ENCODE measurements at places on chromosomes 7 and 10.

DNA sequence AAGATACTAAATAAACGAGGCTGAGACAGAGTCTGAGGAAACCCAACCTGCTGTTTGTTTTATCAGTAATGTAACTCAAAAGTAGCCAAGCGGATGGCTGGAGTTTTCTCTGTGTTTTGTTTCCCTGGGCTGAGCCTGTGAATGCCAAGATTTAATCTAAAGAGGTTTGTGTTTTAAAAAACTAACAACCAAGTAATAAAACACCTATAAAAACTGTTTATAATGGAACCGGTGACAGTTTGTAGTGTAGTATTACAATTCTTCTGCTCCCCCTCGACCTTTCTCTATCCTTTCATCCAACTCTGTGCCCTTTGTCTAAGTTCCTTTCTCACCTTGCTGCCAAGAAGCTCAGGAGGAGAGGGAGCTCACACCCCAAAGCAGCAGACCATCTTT is 2.6 kb upstream of the KAT6B start:
- no peak for DNase-seq

GRCh38 chr10:62742536-62743061 is 61.9 kb upstream of the ADO start:
- no peak for DNase-seq

DNA sequence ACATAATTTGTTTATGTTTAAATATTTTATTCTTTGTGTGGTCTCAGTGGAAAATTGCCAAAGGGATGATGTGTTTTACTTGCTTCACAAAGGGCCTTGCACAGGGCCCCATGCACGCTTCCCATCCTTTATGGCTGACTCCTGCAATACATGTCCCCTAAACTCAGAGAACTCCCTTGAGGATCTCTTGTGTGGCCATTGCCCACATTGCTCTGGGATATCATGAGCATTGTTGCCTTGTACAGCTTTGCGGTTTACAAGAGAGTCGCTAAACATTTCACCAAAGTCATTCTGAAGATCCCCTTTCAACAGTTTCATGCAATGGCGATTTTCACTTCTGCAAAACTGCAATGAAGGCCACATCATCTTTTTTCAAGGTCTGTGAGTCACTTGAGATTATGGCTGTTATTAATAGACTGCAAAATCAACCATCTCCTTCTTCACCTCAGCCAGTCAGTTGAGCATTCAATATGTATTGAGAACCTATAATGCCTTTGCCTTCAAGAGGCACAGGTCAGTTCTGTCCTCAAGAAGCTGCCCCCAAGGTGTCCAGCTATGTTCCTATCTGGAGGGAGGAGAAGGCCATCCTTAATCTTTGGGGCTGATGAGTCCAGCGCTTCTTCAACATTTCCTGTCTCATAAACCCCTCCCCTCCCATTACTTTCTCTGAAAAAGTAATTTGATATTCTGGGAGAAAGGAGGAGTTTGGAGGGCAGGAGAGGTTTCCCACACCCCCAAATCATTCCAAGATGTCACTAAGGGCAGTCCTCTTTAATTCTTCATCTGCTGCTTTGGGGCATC is 108.1 kb downstream of the CCDC71L start:
- peak; percentile 25 for DNase-seq

- no peak for DNase-seq
Observed at GRCh38 chr10:80684259-80684658, 146.6 kb downstream of the SH2D4B start.

DNA sequence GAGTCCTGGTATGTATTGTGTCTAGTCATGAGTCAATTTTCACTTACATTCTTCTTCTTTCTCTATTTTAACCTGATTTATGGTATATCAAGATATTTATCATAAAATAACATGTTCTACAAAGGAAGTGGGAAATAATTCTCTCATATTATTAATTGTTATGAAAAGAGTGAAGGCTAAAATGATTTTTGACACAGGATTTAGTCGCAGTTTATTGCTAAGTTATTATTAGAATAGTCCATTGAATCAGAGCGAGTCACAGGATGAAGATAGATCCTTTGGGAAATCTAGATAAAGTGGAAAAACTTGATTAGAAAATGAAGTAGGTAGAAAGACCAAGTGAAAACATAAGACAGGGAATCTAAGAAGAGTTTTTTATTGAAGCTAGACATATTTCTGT is 184.3 kb upstream of the DGKB start:
- DNase-seq = no peak

GRCh38 chr7:116702046-116702785 is 30.2 kb downstream of the MET start:
- no peak for DNase-seq

GRCh38 chr10:100872034-100872791 is 40.5 kb upstream of the SLF2 start:
- no peak for DNase-seq

GRCh38 chr7:11665357-11665756 is 166.6 kb downstream of the THSD7A start:
- no peak for DNase-seq

DNA sequence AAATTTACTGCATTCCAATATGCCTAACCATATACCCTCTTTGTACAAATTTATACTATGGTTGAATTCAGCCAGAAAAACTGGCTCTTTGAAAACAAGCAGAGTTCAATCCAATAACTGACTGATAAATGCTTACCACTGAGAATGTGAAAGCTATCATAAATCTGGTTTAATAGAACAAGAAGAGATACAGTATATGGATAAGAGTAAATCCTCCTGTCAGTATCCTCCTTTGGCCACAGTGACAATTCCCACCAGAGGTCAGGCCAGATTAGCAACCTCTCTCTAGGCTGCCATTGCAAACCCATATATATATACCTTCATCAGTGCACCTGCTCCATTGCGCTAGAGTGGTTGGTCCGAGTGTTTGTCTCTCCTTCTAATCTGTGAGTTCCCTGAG is 647.2 kb downstream of the GRM8 start:
- no peak for DNase-seq

- no peak for DNase-seq
Observed at GRCh38 chr7:39383136-39383535, 183.1 kb upstream of the YAE1 start.

DNA sequence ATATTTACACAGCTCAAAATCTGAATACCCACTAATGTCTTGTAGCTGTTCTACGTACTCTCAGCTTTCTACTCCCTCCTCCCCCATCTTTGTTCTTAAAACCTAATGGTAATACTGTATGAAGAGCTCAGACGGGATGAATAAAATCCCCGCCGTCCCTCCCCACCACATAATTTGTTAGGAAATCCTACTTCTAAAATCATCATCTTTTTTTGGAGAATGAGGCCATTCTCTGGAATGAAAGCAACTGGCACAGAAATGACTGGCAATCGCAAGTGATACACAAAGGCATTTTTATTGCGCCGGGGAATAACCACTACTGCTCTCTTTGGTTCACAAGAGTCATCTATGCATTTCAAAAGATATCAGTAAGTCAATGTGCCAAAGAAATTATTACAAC is 27.3 kb downstream of the SLC35B4 start:
- DNase-seq = no peak

GRCh38 chr7:80815733-80816132 is 103.1 kb downstream of the SEMA3C start:
- DNase-seq = no peak

GRCh38 chr10:127872011-127872761 is 20.6 kb downstream of the CLRN3 start:
- no peak for DNase-seq

GRCh38 chr7:107865956-107866775 is 24.8 kb upstream of the DLD start:
- no peak for DNase-seq

- no peak for DNase-seq
Observed at GRCh38 chr7:1248143-1248915, 15.7 kb downstream of the UNCX start.

- no peak for DNase-seq
Observed at GRCh38 chr7:92039900-92040299, 94.4 kb downstream of the CYP51A1 start.

DNA sequence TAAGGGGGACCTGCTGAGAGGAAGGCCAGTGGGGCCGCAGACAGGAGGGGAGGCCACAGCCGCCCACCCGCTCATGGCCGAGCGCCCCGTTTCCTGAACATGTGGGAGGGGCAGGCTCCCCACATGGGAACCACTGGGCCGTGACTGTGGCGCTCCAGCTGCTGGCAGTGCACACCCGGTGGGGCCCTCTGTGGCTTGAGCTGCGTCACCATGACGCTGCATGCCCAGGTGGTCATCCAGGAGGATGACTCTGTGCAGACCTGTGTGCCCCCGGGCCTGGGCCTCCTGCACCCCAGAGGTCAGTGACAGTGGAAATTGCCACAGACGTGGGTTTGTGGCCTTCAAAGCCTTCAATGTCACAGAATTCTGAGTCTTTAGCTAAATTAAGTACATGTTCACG is 85.1 kb downstream of the MGMT start:
- DNase-seq = no peak

- no peak for DNase-seq
Observed at GRCh38 chr7:74246497-74246896, 7.7 kb downstream of the RFC2 start.

DNA sequence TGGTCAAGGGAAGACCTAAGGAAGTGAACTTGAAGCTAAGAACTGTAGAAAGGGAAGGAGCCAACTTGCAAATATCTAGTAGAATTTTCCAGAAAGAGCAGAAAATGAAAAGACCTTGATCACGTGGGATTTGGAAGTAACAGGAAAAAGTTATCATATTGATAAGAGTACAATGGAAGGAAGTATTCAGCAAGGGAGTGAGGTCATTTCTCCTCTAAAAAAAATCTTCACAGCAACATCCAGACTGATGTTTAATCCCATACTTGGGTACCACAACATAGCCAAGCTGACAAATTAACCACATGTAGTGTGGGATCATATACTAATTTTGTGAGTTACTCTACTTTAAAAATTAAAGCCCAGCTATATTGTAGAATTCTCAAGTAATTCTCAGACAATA is 207.0 kb upstream of the CXCL12 start:
- no peak for DNase-seq

- DNase-seq = no peak
Observed at GRCh38 chr7:104653825-104654401, 325.5 kb downstream of the LHFPL3 start.

DNA sequence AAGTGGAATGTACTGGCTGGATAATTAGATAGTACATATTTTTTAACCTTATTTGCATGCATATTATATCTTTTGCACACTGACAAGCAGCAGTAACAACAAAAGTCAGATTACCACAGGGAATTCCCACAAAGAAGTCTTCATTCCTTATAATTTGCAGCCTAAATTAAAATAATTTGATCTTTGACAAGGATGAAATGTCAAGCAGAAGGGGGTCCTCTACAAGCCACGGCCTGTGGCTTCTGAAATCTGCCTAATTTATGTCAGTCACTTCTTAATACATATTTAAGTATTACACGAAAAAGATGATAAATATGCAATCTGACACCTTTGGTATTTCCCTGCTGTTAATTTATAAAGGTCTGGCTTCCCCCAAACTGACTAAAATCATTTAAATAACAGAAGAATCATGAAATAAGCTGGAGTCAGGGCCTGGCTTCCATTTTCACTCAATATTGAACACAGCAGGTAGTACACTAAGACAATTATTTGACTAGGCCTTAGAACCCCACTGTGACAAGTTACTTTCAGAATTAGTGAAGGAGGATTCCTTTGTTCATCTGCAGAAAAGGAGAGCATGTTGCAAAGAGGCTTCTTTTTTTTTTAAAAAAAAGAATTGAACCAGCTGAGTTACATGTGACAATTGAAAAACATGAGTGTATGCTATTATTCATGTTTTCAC is 351.1 kb upstream of the ETV1 start:
- no peak for DNase-seq

DNA sequence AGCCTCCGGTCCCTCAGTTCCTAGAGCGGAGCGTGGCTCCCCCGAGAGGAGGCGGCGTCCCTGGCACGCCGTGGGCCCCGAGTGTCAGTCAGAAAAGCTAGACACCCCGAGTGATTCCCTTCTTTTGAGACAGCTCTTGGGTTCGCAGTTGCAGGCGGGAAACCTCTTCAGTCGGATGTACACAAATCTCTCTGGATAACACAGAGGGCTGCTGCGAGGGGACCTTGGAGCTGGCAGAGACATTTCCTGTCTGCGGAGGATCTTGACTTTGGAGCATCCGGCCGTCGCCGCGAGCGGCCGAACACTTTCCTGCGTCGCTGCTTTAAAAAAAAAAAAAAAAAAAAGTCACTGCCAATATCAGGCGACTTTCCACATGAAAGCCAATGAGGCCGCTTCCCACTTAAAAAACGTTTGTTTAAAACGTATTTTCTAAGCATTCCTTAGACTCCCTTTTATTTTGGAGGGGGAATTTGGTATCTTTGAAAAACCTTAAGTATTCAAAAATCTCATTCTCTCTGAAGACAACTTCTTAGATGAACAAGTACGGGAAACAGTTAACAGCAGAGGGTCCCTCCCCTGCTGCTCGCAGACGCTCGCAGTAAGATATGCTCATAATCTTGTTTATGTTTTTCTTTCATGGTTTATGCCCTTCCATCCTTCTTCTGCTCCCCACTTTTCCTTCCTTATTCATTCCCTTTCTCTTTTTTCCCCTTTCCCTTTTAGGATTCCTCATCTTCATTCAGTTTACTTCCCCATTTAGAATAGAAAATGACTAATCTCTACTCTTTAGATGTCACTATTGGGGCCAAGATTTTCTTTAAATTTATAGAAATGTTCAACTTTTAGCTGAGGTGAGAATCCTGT is 10.0 kb downstream of the HHEX start:
- peak; percentile 27 for DNase-seq

DNA sequence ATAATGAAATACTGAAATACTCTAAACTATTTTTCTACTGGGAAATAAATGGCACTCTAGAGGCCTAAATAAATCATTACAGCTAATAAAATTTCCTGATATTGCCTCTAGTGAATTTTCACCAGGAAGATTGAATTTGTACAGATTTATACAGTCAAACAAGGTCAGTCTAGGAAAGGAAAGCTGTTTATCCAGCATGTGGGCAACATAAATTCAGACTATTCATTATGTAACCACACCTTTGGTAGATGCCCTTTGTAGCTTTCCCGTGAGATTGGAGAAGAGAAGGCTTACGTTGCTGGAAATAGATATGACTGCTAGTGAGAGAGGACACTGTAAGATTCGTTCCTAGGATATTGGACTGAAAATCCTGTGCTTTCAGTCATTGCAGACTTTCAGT is 35.2 kb upstream of the PNLIP start:
- DNase-seq = no peak

DNA sequence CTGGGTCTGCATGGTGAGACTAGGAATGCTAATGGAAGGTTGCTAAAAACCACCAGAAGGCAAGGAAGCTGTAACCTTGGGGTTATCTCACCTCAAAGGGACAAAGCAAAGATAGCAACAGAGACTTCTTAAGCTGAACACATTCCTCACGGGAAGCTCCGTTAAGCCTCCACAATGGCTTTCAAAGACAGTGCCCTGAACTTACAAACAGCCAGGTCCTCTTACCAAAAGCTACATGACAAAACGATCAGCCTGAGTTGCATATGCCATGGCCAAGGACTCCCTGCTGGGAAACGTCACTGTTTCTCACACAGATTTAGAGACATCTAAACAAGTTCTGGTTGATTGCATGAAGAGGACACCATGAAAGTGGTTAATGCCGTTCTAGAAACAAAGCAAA is 52.7 kb downstream of the HTR5A start:
- DNase-seq = no peak

GRCh38 chr10:131789516-131789915 is 111.3 kb upstream of the PPP2R2D start:
- DNase-seq = no peak

- DNase-seq = no peak
Observed at GRCh38 chr7:149257146-149257545, 4.8 kb upstream of the ZNF783 start.
